ENCODE measurements at places on chromosomes 5 and 9.

GRCh38 chr5:157342822-157343402 lies 77.0 kb downstream of the CYFIP2 start:
- peak; percentile 84 for DNase-seq

GRCh38 chr5:73471654-73472053 lies 23.1 kb upstream of the FOXD1 start:
- no peak for DNase-seq

- no peak for DNase-seq
Observed at GRCh38 chr9:84310883-84311282, 29.7 kb downstream of the SLC28A3 start.

GRCh38 chr5:66701244-66701643 lies 105.1 kb downstream of the MAST4 start:
- DNase-seq: no peak

DNA sequence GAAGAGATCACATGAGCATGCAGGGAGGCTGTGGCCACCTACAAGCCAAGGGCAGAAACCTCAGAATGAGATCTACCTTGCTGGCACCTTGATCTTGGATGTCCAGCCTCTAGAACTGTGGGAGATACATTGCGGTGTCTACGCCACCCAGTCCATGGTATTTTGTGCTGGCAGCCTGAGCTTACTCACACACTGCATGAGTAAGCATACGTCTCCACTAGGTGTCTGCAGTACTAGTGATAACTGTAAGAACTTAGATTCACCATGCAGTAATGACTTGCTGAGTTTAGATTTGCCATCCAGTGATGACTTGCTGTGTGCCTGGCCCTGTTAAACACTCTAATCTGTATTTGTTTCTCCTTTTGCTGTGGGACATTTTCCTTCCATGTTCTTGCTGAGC lies 417.7 kb downstream of the GADD45G start:
- DNase-seq: no peak

DNA sequence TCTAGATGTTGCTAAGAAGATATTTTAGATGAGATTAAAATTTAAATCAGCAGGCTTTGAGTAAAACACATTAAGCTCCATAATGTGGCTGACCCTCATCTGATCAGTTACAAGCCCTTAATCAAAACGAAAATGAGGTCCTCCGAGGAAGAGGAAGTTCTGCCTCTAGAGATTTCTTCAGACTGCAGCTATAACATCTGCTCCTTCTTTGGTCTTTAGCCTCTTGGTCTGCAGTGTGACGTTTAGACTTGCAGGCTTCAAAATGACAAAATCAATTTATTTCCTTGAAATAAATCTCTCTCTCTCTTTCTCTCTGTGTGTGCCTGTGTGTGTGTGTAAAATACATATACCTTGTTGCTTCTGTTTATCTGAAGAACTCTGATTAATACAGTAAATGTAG lies 1429.8 kb upstream of the CDH9 start:
- no peak for DNase-seq

DNA sequence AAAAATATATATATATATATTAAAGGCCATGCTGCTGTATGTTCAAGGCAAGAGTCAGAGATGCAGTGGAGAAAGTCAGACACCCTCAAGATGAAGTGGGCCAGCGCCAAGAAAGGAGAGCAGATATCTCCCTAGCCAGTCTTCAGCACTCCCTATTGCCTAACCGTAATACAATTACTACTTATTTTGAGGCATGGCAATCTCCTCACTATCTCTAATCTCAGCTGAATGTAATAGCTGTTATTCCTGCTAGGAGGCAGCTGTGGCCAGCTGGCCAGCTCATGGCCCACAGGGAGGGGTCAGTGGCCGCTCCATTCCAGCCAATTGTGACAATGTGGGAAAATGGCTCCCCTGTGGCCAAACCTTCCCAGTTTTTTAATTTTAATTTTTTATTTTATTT lies 87.5 kb upstream of the FBXW11 start:
- DNase-seq: no peak

GRCh38 chr5:109614301-109614700 lies 75.4 kb upstream of the MAN2A1 start:
- no peak for DNase-seq

GRCh38 chr5:157602505-157602904 lies 26.9 kb upstream of the ADAM19 start:
- DNase-seq: no peak

DNA sequence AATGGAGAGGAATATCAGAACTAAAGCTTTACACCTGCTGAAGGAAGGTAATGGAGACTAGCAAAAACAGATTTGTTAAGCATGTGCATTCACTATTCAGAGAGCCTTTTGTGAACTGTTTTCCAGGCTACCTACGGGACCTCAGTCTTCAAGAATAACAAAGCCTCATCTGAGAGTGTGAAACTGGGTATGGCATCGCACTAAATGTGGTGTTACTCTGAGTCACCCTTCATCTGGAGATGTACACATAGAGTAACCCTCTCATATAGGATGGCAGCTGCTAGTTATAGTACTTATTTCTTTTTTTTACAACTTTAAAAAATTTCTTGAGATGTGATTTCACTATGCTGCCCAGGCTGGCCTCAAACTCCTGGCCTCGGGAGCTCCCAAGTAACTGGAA lies 306.8 kb downstream of the ZNF608 start:
- DNase-seq: no peak

GRCh38 chr5:131396015-131396414 lies 132.2 kb downstream of the CDC42SE2 start:
- no peak for DNase-seq

GRCh38 chr9:106287731-106288130 lies 575.2 kb upstream of the ZNF462 start:
- no peak for DNase-seq

- no peak for DNase-seq
Observed at GRCh38 chr5:9644630-9645029, 14.5 kb upstream of the TAS2R1 start.

DNA sequence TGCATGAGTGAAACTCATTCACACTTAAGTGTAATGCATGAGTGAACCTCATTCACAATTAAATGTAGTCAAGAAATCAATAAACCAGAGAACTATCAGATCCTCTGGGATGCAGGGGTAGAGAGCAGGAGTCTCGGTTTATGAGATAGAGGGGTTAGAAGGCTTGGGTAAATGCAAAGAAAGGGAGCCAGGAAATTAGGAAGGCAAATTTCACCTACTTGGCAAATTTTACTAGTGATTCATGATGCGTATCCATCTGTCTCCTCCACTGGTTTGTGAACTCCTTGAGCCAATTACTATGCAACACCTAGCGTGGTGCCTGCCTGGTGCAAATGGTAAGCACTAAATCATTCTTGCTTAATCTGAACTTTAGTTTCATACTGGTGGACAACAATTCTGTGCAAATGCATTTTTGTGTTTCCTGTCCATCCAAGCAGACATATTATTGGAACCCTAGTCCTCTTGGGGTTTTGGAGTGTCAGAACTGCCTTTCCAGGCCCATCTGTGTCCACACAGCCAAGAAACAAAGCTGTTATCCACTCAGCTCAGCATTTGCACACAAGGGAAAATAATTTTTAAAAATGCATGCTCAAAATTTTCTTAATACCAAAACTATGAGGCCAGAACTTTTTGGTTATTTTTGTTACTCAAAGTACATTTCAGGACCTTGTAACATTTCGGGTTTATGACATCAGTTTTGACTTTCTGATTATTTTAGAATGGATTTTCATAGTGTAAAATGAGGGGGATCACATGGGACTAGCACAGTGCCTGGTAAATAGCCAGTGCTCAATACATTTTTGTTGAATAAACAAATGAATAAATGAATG lies 5.2 kb downstream of the HAPLN1 start:
- DNase-seq: no peak

DNA sequence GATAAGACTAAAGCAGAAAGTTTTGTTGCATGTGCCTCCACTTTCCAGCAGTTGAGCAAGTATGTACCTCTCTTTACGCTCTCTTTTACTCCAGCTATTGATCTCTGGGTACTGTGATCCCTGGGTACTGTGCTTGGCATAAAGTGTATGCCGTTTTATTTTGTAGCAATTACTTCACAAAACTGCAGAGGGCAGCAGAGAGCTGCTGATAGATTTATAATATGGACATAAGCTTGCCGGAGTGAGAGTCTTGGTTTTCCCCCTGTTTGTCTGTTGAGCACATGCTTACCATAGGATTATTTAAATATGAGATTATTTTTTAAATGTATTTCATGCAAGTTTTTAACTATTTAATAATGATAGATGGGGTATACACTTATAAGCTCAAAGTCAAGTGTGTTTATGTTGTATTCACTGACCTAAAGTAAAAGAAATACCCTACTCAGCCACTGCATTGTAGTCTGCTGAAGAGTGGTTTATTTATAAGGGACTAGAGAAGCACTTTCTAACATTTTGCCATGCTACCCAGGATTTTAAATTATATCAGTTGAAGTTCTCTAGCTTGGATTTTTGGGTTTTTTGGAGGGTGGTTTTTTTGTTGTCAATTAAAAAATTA lies 13.0 kb downstream of the TTC1 start:
- peak; percentile 27 for DNase-seq

GRCh38 chr5:119070578-119070827 lies 384 bp upstream of the DMXL1 start:
- no peak for DNase-seq

DNA sequence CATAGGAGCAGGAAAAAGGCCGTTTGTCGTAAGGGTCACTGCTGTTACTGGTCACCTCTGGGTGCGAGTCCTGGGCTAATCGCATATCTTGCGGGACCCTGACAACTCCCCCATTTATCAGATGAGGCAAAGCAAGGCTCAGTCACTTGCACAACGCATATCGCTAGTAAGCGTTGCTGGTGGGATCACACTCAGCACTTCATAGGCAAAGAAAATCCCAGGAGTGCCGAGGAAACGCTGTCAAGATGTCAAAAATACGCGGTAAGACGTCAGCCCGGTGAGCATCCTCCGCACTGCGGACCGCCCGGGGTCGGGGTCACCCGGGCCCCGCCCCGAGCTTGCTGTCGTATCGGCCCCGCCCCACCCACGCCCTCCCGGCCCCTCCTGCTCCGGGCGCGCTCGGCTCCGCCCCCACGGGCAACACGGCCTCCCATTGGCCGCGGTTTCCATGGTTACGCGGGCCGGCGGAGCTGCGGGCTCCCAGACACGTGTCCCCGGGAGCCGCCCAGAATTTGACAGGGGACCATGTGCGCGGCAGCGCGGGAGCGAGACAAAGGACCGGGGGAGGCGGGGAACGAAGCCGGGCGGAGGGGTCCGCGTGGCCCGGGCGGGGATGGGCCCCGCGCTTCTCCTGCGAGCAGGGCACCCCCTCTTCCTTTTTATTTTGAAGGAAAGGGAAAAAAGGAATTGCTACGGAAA lies 80.2 kb upstream of the IER5L start:
- DNase-seq: peak; percentile 92

GRCh38 chr5:40623480-40624420 lies 56.0 kb upstream of the PTGER4 start:
- no peak for DNase-seq

Data from posterior cingulate gyrus (tissue), 11 donors.